ENCODE measurements at places on chromosomes 7 and 10.

DNA sequence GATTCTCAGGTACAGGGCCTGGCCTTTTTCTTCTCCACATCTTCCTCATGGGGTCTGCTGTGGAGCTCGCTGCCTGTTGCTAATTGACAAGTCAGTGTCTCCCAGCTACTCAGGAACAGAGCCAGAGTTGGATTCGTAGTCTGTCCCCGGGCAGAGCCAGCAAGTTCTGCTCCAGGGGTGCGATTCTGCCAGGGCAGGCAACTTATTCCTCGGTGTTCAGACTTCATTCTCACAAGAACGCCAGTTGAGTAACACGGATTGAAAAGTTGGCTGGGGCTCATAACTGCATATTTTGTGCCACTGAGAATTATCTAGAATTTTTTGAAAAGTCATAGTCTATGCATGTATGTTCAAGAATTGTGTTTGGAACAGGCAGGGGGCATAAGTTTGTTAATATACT lies 336.7 kb upstream of the NPVF start:
- no peak for DNase-seq

DNA sequence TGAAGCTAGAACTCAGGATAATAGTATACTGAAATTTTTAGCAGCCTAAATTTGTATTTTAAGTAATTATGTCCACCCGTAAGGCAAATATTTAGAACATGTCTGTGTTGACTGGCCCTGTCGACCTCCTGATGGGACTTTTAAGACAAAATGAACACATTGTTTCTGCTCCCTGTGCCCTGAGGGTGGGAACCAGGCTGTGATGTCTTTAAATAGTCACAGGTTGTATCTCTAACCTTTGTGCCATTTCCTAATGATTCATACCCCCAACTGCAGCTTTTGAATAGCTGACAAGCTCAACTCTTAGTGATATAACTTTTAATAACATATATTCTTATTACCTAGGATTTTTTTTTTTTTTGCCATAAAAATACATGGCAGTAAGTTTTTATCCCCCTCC lies 494.9 kb upstream of the AKR1E2 start:
- no peak for DNase-seq

- DNase-seq: no peak
These were observed 9.8 kb downstream of the CDHR1 start for GRCh38 chr10:84204122-84204521.

GRCh38 chr7:107692501-107692900 lies 31.9 kb downstream of the SLC26A4 start:
- DNase-seq: no peak

DNA sequence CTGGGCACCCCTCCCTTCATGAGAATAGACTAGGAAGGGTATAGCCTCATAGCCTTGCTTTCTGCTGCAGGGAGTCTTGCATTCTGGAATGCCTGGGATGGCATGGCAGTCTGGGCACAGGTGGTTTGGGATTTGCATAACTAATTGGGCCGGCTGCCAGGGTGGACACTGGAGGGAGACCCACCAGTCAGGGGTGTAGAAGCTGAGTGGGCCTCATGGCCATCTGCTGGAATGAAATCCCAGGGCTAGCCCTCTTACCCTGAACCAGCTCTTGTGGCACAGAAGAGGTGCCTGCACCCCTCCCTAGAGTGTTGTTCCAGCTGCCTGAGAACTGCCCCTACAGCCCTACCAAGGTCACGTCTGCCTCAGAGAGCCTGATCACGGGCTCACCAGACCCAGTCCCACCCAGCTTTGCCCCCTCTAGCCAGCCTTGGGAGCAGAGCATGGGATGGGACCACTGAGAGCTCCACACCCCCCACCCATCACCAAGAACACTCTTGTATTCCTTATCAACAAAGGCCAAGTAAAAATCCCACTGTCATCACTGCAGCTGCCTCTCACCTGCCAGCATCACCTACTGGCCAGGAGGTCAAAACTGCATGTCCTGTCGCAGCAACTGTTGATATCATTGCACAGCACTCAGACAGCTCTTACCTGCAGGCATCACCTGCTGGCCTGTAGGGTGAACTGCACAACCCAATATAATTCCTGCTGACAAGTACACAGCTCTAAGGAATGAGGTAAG lies 148.9 kb downstream of the ZEB1 start:
- no peak for DNase-seq

GRCh38 chr10:119318411-119319160 lies 111.2 kb downstream of the GRK5 start:
- no peak for DNase-seq

- DNase-seq: no peak
These were observed 60.9 kb upstream of the CAMK2B start for GRCh38 chr7:44386139-44386913.

DNA sequence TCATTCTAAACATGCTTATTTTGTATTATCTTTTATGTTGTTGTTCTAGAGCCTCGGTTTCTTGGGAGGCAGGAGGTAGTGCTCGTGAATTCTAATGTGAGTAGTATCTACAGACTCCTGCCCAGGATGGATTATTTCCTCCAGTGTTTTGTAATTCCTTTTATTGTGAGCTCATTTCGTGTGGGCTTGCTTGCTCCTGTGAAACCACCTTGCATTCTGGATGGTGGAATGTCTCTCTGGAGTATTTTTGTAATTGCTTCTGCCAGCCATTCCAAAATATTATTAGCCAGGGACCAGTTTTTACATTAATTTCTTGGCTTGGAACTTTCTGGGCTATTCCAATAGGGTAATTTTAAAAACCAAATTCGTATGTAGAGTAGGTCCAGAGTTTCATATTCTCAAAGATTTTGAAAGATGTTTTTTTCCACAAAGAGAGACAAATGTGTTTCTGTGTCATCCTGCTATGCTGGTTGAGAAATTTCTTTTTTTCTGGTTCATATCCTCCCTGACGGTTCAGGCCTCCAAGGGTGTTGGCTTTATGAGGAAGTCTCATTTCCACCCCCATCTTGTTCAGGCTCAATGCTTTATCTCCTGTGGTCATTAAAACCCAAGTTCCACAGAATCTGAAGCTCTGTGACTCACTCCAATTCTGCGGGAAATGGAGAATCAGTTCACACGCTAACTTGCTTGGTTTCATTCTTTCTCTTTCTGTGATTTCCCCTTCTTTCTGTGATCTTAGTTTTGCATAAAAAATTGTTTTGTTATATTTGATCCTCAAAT lies 41.7 kb upstream of the CALD1 start:
- DNase-seq: peak; percentile 71

GRCh38 chr7:148800677-148801076 lies 83.4 kb downstream of the EZH2 start:
- no peak for DNase-seq

DNA sequence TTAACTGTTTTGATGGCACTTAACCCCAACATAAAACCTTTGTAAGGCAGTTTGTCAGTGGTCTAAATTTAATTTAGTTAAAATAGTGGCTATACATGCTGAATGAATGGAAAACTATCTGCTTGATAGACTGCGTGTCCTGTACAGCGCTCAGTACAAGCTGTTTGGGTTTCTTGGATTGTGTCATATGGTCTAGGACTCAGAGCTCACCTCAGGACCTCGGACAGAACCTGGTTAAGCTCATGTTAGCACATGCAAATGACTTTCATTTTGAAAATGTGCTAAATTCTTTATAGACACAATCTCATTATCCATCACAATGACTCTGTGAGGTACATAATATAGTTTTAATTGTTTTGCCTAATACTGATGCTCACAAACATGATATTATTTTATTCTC lies 55.7 kb upstream of the RELN start:
- no peak for DNase-seq

DNA sequence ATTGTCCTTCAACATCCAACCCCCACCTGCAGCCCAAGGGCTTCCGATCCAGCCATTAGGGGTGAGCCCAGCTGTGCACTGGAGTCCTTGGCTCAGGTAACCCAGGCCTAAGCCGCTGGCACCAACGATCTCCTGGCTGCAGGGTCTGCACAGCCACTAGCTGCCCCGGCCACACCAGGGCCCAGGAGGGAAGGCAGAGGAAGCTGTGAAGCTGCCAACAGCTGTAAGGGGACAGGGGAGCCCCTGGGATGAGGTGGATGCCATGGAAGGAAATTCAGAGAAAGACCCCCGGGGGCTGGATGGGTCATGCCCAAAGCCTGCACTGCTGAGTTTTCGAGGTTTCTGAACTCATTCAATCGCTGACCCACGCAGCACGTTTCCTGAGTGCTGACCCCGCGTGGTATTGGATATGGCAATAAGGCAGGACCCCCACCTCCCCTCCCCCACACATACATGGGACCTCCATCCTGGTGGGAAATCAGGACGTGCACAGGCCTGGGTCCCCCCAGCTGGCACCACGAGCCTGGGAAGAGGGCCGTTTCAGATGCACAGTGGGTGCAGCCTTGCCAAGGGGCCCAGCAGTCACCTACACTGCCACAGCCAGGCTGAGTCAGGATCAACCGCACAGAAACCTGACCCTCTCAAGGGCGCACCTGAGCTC lies 170.3 kb downstream of the DIP2C start:
- peak; percentile 11 for DNase-seq

DNA sequence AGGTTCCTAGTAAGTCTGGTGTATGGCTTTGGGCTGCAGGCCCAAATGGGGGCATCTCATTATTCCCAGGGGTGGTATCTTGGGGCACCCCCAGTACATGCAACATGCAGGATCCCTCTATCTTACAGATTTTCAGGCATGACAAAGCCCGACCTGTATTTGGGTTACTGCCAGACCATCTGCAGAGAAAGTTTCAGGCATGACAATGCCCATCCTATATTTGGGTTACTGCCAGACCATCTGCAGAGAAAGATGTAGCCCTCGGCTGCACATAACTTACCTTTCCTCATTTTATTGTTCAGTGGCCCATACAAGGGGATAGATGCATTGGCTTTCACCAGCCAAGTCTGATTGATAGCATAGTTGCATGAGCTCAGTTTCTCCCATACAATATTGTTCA lies 112.2 kb upstream of the RAB18 start:
- DNase-seq: no peak

DNA sequence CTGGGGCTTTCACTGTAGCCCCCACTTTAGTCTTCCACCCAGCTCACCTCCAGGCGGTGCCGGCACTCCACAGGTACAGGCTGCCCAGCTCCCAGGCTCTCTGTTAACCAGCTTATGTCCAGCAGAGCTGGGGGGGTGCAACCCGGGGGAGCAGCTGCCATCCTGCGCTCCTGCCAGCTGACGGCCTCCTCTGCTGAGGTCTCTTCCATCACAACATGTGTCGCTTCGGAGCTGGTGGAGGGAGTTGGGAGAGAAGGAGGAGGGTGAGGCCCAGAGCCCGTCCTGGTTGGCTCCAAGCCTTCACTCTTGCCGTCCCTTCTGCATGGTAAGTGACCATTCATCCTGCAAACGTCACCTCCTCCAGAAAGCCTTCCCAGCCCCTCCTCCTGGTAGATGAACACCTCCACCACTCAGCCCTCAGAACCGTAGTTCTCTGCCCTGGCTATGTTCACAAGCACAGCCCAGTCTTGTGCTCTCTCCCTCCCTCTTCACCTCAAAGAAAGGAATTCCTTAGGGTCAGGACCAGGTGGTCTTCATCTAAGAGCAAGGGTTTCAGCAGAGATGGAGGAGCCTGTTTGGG lies 1.6 kb downstream of the POLM start:
- DNase-seq: no peak

DNA sequence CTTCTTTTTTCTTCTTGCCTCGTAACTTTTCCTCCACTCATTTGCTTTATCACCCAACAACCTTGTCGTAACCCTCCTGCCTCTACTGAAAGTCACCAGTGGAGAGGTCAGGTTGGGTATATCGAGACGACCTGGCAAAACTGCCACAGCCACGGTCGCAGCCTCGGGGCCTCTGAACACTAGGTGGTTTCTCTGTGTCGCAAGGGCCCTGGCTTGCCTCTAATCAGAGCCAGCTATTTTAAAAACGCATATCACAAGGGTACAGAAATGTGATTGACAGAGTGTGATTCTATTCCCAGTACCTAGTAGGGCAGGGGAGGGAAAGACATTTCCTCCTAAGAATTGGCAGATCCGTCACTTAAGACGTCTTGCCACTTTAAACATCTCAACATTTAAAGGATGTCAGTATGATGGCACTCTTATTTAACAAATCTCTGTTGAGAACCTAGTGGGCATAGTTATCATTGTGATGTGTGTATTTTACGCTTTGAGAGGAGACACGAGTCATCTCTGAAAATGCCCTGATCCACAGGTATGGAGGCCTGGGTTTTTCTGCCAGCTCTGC lies 197.5 kb downstream of the ARHGAP21 start:
- DNase-seq: no peak

- no peak for DNase-seq
These were observed 175.5 kb downstream of the ADAM12 start for GRCh38 chr10:126212738-126213137.
